ENCODE measurements at places on chromosomes 3 and 15.
A peak's percentile ranks its signal among the peaks of the same experiment; 100 is the strongest.

GRCh38 chr3:185552358-185552877 lies at the start of gene LIPH:
Gene LIPH (minus strand): TSS chr3:185552588. CDS start chr3:185552471, 117 bp downstream.
- no peak for DNase-seq

GRCh38 chr15:83364501-83364900 lies 80.0 kb upstream of the BNC1 start:
- DNase-seq = no peak

GRCh38 chr15:84666373-84666772 lies 8.4 kb upstream of the NMB start:
- DNase-seq = no peak

DNA sequence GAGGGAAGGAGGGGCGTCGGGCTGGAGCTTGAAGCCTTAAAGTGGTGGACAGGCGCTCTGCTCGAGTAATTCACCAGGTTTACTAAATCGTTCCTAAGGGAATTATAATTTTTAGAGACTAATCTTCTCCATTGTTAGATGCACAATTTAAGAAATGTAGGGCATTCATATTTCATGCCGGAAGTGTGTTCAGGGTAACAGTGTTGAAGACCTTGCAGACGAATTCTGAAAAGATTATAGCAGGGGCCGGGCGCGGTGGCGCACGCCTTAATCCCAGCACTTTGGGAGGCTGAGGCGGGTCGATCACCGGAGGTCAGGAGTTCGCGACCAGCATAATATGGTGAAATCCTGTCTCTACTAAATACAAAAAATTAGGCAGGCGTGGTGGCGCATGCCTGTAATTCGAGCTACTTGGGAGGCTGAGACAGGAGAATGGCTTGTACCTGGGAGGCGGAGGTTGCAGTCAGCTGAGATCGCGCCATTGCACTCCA lies 365 bp upstream of the GTF2A2 start:
- DNase-seq = no peak

DNA sequence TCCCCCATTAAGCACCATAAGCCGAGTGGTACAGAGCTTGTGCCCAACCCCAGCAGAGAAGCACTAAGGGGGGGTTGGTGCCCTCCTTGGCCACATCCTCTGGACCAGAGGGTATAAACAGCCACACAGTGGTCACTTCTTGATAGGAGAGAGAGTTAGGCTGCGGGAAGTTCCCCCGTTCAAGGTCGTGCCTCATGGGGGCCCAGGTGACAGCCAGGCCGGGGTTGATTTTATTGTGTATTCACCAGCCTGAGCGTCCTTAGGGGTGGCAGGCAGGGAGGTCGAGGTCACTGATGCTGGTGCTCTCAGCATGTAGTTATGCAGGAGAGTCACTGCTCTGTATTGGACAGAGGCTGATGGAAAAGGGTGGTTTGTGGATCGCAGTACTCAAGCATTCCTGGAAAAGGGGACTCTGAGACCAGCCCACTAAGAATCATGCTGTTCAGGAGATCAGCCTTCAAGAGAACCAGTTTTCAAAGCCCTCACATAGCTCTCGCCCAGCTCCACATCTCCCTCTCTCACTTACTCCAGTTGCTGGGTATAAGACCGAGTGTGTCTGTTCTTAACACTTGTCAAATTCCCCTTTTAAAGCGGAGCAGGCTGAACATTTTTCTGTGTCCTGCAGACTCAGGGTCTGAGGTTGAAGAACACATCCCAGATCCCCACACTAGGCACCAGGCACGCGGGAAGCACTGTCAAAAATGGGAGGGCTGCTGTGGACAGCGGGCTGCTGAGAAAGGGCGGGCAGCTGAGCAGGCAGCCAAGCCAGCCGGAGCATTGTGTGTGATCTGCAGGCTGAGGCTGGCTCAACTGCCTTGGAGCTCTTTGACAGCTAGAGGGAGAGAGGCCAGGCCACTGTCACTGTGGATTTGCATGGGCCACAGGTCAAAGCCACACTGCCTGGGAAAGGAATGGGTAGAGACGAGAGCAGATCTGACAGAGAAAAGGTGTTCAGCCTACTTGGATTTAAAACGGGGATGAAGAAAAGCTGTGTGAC lies 279.3 kb upstream of the LRRFIP2 start:
- DNase-seq = no peak

GRCh38 chr3:100260081-100260684 lies 609 bp upstream of the TBC1D23 start:
- DNase-seq = no peak

DNA sequence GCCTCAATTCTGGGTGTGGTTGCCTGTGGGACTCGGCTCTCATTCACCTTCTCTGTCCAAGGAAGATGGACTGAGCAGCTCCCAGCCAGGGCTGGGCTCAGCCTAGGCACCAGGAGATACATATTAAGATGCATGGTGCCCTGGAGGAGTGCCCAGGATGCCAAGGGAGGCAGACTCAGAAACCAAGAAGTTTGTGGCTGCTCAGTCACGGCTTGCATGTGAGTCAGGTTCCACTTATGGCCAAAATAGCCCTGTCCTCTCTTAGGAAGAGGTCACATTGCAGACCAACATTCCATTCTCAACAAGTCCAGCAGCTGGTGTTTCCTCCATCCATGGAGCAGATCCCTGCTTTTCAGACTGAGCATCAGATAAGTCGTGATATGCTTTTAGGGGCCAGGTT lies 21.8 kb downstream of the CDCP1 start:
- DNase-seq = no peak

DNA sequence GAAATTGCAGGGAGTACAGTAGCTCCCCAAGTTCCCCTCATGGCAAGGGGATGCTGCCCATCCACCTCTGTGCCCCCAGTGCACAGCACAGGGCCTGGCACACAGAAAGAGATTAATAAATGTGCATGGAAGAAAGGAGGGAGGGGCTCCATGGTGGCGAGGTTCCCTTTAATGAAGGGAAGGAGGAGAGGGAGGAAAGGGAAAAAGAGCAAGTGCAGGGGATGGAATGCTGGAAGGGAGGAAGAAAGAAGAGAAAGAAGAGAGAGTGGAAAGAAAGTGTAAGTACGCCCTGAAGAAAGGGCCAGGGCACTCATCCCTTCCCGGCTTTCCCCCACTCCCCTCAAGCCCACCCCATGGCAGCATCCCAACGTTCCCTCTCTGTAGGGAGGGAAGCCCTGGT lies 1.5 kb upstream of the VIPR1 start:
- DNase-seq = no peak

GRCh38 chr3:26712211-26713026 lies 89.8 kb downstream of the LRRC3B start:
- DNase-seq = no peak

DNA sequence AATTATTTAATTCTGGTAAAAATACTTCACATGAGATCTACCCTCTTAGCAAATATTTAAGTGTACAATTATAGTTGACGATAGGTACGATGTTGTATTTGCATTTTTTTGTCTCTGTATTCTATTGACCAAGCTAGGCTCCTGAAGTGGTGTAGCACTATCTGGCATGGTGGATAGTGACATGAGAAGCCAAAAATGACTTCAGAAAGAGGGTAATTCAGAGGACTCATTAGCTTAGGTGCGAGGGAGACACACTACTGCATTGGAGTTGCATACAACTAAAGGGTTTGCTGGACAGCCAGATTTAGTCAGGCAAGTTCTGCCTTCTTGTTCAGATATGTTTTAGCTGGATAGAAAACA lies 50.6 kb downstream of the KBTBD8 start:
- no peak for DNase-seq

DNA sequence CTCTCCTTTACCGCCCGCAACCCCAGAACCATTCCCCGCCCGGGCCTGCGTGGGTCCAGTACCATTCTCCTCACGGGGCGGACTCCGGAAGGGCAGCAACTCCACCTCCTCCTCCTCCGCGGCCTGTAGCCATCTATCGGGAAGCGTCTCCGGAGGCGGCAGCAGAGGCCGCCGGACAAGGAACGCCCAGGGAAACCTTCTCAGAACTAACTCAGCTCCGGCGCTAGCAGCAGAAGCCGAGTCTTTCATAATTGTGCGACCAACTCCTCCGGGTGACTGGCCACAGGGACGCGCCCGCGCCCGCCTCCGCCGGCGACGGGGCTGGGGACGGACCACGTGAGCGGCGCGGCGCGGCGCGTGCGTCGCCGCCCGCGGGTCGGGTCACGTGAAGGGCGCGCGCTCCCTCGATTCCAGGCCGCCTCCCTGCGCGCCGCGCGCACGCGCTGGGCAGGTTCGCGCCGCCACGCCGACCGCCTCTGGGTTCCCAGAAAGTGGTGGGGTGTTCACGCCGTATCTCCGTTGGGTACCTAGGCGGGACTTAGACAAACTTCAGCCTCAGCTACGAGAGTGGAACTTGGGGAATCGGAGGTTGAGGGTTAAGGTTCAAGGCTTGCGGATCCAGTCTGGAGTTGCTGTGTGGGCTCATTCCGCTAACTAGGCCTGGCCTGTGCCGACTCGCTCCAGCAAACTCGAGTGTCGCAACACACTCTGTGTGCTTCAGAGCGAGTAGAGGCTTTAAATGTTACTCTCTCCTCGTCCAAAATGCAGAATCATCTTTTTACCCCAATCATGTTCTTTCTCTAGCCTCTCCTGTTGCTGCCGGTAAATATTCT lies at the start of gene TRPM7:
Gene TRPM7 (minus strand): TSS at position 329 of the 833 bp plus-strand sequence. CDS start 264 bp downstream, at position 65.
- DNase-seq = peak; percentile 86

DNA sequence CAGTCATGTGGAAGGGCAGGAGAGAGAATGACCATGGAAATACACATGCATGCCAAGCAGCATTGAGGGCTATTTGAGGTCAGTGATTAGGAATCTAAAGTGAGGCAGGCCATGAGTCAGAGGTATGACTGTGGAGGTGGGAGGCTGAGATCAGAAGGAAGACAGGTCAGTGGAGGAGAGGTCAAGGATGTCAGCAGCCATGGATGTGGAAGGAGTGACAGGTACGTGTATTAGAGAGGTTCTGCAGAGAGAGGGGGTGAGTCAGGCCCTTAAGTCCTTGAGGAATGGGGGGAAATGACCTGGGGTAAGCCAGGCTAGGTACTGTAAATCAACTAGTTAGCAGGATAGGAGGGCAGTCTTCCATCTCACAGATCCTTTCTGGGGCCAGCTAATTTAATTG lies 166.6 kb downstream of the ANO10 start:
- DNase-seq = no peak

- DNase-seq = no peak
Observed at GRCh38 chr3:13198264-13198879, 125.1 kb upstream of the IQSEC1 start.

- no peak for DNase-seq
Observed at GRCh38 chr15:68679961-68680371, 101.2 kb downstream of the CORO2B start.

DNA sequence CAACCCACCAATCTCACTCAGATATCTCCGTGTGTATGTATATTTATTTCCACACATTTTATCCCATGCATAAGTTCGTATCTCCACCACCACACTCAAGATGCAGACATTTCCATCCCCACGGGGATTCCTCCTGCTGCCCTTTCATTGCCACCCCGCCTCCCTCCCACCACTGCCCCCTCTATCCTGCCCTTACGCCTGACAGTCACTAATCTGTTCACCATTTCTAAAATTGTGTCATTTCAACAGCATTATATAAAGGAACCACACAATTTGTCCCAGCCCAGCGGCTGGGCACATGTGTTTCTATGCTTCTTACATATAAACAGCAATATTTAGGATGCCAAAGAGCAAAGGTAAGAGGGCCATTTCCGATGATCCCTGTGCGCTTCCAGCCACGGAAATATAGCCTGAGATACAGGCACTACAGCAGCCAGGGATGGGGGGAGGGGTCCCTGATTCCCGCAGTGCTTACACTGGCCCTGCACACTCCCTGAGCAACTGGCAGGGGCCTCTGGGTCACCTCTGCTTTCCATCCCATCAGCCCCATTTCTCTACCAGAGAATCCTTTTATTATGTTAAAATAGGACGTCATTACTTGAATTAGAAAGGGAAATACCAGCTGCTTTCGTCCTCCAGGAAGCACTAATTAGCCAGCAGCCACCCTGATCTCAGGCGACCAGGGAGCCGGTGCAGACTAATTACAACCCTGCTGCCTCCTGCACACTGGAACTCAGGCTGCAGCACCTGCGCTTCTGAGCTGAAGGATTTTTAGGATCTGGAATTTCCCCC lies 372.0 kb upstream of the ATP10A start:
- no peak for DNase-seq

DNA sequence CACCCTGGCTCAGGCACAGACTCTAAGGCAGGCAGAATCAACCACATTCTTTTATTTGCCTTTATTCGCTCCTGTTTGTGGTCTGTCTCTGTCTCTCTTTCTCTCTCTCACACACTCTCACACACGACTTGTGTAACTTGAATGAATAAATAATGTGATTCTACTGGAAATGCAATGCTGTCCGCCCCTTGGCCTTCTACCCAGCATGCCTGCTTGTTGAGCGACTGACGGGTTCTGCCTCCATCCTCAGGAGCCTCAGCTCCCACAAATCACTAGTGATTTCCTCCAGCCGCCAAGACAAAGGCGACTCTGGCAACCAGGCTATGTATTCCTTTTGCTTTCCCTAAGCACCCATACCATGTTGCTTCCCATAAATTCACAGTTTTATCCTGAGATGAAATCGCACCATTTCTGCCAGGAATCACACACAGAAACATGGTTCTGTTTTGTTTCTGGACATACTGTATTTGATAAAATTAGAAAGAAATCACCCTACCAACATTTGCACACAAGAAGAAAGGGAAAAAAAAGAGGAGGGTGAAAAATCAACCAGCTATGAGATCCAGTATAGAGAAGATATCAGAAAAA lies 460.8 kb downstream of the MAGI1 start:
- no peak for DNase-seq

DNA sequence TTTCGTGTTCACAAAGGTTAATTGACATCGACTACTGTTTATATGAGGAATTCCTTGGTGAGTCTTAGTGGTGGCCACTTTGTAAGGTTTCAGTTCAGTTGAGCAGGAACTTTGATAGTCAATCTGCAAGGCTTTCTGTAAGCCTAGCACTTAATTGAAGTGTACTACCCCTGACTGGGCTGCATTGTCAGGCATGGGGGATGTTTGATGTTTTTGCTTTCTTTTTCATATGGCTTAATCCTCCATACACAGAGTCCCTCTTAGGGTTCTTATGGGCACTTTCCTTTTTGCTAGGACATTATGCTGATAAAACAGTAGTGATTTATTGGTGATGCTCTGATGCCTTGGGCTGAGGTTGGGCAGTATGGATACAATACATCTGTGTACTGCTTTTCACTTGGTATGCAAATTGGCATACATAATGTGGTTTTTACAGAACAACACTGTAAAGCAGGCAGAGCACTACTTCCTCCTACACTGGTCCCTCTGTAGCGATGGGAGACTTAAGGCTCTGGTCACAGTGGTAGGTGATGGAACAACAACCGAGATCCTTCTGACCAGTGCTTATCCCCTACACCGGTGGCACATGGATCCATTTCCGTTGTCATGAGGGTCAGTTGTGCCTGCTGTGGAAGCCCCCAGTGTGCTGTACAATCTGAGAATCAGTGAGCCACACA lies 261.0 kb downstream of the MFSD1 start:
- DNase-seq = no peak

Measured in effector memory CD8-positive, alpha-beta T cell (primary cell).